ENCODE measurements at places on chromosomes 13 and 19. TPM values are rescaled to one million over a fixed set of nuclear protein-coding genes. Genes with fewer than 3 reads are reported as not detected.

DNA sequence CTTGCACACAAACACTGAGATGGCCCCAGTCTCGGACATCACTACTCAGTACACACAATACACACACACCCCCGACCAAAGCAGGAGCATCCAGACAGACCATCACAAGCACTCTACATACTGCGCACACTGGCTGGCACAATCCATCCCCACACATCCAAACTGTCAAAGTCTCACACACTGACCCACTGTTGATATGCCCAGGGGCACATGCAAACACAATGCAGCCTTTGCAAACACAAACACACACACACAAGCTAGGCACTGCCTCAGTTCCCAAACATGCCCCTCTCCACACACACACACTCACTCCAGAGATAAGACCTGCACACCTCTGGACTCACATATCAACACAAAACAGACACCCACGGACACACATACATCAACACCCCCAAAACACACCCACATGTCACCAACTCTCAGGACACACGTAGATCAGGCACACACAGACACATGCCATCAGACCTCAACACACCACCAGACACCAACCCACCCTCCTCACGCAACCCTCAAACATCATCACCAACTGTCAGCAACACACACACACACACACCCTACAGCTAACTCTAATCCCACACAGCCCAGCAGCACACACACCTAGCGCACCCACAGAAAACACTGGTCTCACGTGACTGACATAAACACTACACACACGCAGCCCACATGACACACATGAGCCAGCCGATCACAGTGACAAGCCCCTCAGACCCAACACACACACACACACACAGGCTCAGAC is 1.9 kb downstream of the BBC3 start:
- no peaks in the 10 kb centered on the region for H3K36me3 ChIP-seq
- H3K27ac ChIP-seq = no peak overlapping the region
- peaks cover 26% of the 10 kb centered on the region for H3K27me3 ChIP-seq
- DNase-seq = peak; percentile 63
- peak overlapping the region; percentile 42 for H3K4me3 ChIP-seq

DNA sequence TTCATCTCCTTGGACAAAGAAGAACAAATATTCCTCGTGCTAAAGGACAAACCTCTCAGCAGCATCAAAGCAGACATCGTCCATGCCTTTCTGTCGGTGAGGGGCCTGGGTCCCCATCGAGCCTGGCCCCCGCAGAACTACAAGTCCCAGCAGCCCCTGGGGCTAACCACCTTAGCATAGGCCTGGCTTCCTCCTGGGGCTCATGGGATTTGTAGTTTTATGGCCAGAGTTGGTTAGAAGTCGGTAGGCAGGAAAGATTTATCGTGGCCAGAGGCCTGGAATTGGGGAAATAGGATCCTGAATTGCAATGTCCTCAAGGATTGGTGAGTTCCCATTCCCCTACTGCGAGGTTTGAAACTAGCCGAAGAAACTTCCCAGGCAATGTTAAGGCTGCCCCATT is 19.6 kb downstream of the TMEM150B start:
- no peak overlapping the region for H3K4me3 ChIP-seq
- peaks cover 7% of the 10 kb centered on the region for H3K36me3 ChIP-seq
- peaks cover 4% of the 10 kb centered on the region for H3K4me1 ChIP-seq
- DNase-seq = no peak
- H3K27me3 ChIP-seq = no peaks in the 10 kb centered on the region

DNA sequence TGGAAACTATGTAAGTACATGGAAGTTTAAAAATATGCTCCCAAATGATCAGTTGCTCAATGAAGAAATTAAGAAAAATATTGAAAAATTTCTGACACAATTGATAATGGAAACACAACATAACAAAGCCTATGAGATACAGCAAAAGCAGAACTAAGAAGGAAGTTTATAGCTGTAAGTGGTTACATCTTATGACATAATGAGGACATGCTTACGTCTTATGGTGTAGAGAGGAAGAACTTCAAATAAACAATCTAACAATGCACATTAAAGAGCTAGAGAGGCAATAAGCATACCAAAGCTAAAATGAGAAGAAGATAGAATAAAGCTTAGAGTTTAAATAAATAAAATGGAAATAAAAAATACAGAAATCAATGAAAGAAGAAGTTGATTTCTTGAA is 50.0 kb upstream of the CEACAM21 start:
- H3K27ac ChIP-seq = no peak overlapping the region
- DNase-seq = no peak
- no peak overlapping the region for H3K4me3 ChIP-seq
- H3K36me3 ChIP-seq = no peaks in the 10 kb centered on the region

DNA sequence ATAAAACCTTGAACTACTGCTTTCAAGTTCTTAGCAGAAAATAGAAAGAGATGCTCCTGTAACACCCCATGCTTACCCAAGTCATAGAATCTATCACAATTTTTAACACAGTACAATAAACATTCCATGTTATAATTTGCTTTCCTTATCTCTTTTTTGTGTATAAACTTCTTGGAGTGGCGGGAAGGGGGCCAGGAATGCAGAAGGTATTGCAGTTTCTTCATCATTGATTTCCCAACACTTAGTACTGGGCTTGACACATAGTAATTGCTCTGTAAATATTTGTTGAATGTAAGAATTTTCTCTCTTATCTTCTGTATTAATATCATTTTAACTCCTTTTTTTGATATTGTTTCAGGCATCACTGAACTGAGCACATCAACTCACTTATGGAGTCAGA is 535.8 kb downstream of the KCTD12 start:
- no peak overlapping the region for H3K4me3 ChIP-seq
- H3K4me1 ChIP-seq = no peaks in the 10 kb centered on the region
- no peaks in the 10 kb centered on the region for H3K36me3 ChIP-seq
- no peaks in the 10 kb centered on the region for H3K27me3 ChIP-seq
- no peak overlapping the region for H3K27ac ChIP-seq

- no peaks in the 10 kb centered on the region for H3K4me1 ChIP-seq
- DNase-seq = no peak
- H3K27ac ChIP-seq = no peak overlapping the region
- no peak overlapping the region for H3K4me3 ChIP-seq
Measured at GRCh38 chr13:86710013-86710412, 910.8 kb upstream of the SLITRK6 start.

GRCh38 chr13:22024381-22024994 is 353.6 kb downstream of the FGF9 start:
- H3K36me3 ChIP-seq = no peaks in the 10 kb centered on the region
- no peaks in the 10 kb centered on the region for H3K27me3 ChIP-seq
- H3K4me3 ChIP-seq = no peak overlapping the region
- H3K27ac ChIP-seq = no peak overlapping the region
- no peak for DNase-seq
- H3K4me1 ChIP-seq = no peaks in the 10 kb centered on the region

GRCh38 chr19:18419195-18419698 is at the start of gene SSBP4:
Gene SSBP4, plus strand, starts transcription at chr19:18419398. Its CDS starts 251 bp downstream, at chr19:18419649.
- H3K27me3 ChIP-seq = no peaks in the 10 kb centered on the region
- peak within 1 kb of the TSS; percentile 95 for H3K27ac ChIP-seq
- peak within 1 kb of the TSS; percentile 77 for H3K4me3 ChIP-seq
- no peak for DNase-seq

DNA sequence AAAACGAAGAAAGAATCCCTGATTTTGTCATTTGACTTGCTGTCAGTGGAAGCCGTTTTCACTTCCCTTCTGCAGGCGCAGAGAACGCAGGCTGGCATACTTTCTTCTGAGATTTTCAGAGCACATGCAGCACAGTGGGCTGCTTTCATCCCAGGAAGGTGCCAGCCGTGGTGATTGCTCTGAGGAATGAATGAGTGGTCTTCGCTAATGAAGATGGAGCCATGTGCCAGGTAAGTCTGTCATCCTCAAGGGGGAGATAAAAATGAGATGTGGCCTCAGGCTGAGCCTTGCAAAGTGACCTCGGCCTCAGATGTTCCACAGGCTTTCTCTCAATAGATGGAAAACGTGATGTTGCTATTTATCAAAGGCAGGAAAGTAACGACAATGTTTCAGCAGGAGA is 94.6 kb upstream of the FARP1 start:
- H3K4me1 ChIP-seq = no peaks in the 10 kb centered on the region
- H3K4me3 ChIP-seq = no peak overlapping the region
- no peaks in the 10 kb centered on the region for H3K36me3 ChIP-seq
- no peak overlapping the region for H3K27ac ChIP-seq

- H3K27me3 ChIP-seq = no peaks in the 10 kb centered on the region
- peaks cover 51% of the 10 kb centered on the region for H3K36me3 ChIP-seq
- no peak overlapping the region for H3K27ac ChIP-seq
- H3K4me3 ChIP-seq = no peak overlapping the region
- no peaks in the 10 kb centered on the region for H3K4me1 ChIP-seq
Measured at GRCh38 chr19:19294914-19295313, 21.8 kb upstream of the TM6SF2 start.

DNA sequence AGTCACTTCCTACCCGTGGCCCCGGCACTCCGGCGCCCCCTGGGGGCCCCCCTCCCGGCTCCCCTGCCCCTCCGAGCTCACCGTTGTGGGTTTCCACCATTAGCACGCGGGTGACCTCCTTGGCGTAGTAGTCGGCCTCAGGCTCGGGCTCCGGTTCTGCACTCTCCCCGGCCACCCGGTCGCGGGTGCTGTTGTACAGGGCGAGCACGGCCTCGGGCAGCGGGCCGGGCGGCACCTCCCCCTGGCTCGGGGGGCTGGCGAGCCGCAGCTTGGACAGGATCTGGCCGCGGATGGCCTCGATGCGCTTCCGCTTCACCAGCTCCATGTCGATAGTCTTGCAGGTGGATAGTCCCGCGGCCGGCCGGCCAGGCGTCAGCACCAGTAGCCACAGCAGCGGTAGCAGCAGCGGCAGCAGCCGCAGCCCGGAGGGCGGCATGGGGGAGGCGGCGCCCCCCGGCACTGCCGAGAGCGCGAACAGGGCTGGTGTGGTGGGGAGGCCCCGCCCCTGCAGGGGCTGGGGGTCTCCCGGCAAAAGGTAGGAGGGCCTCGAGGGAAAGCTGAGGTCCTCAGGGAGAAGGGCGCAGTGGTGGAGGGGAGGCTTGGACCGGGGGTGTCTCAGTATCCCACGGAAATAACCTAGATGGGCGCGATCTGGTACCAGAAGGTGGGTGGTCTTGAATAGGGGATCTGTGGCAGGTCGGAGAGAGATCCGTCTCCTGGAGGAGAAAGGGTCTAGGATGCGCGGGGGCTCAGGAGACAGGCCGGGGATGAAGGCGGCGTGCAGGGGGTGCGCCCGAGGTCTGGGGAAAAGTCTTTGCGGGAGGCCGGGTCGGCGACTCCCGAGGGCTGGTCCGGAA is 885 bp downstream of the TGFB1 start:
- peaks cover 24% of the 10 kb centered on the region for H3K4me1 ChIP-seq
- DNase-seq = no peak
- no peak overlapping the region for H3K27ac ChIP-seq
- H3K27me3 ChIP-seq = peaks cover 47% of the 10 kb centered on the region

DNA sequence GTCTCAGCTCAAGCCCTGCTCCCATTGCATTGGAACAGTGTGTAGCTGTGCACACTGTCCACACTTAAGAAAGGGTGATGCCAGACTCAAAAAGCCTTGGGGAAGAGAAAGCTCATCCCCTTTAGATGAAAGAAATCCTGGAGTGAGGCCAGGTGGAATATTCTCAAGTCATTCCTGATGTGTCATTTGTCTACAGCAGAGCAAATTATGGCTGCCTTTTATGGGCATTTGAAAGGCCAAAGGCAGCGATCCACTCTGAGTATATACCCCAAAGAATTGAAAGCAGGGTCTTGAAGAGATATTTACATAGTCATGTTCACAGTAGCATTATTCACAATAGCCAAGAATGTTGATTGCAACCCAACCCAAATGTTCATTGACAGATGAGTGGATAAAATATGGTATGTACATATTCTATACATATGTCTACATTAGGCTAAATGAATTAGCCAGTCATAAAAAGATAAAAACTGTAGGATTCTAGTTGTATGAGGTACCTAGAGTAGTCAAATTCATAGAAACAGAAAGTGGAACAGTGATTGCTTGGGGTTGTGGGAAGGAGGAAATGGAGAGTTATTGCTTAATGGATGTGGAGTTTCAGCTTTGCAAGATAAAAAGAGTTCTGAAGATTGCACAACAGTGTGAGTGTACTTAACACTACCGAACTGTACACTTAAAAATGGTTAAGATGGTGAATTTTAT is 214.9 kb downstream of the KCNRG start:
- H3K27ac ChIP-seq = no peak overlapping the region
- peaks cover 2% of the 10 kb centered on the region for H3K27me3 ChIP-seq
- no peak overlapping the region for H3K4me3 ChIP-seq
- DNase-seq = peak; percentile 78
- H3K36me3 ChIP-seq = no peaks in the 10 kb centered on the region

DNA sequence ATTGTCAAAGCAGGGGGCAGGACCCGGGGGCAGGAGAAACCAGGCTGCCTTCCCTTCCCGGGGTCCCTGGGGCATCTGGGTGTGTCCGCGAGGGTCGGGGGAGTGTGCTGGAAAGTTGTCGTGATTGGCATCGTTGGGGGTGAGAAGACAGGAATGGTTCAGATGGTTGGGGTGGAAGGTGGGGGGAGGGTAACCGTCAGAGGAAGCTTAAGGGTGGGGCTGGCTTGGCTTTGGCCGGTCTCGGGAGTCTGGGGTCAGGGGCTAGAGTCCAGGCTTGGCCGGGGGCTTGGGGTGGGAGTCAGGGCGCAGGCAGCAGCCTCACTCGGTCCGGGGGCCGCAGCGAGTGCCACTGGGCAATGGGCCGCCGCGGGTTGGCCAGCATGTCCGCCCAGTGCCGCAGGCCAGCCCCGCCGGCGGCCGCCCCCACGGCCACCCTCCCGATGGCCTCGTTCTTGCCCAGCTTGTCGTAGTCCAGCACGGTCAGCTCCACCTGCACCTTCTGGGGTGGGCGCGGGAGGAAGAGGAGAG is 6.8 kb upstream of the DNAAF3 start:
- H3K27ac ChIP-seq = no peak overlapping the region
- no peak overlapping the region for H3K4me3 ChIP-seq
- H3K27me3 ChIP-seq = peaks cover 92% of the 10 kb centered on the region
- no peak for DNase-seq
- no peaks in the 10 kb centered on the region for H3K36me3 ChIP-seq

DNA sequence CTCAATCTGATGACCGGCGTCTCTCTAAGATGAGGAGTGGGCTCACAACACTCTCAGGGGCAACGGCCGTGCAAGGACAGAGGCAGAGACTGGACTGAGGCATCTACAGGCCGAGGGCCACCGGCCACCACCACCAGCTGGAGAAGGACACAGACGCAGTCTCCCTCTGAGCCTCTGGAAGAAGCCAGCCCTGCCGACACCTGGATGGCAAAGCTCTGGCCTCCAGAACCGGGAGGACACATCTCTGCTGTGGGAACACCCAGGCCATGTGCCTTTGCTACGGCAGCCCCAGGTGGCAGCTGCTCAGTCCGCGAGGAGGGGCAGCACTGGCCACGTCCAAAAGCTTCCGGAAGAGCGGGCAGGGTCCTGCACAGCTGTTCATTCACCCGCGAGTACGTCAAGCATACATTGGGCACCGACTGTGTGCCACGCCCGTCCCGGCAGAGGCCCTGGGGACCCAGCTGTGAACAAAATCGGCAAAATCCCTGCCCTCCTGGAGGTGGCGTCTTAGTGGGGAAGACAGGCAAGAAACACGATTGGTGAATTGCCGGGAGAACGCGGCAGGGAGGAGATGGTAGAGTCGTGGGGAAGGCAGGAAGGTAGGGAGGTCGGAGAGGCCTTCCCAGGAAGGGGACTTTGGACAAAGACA is 17.1 kb downstream of the C2CD4C start:
- H3K27me3 ChIP-seq = peaks cover 11% of the 10 kb centered on the region
- no peak for DNase-seq
- no peaks in the 10 kb centered on the region for H3K36me3 ChIP-seq
- no peak overlapping the region for H3K27ac ChIP-seq
- no peak overlapping the region for H3K4me3 ChIP-seq

GRCh38 chr13:23609874-23610576 is 39.8 kb downstream of the TNFRSF19 start:
- H3K27me3 ChIP-seq = peaks cover 4% of the 10 kb centered on the region
- no peaks in the 10 kb centered on the region for H3K36me3 ChIP-seq
- no peak for DNase-seq
- no peak overlapping the region for H3K27ac ChIP-seq

Gene SLC10A2
- 0.70 TPM for polyA plus RNA-seq

Gene KL
- polyA plus RNA-seq = 3.9 TPM

Gene IFNL1
- 0.06 TPM for polyA plus RNA-seq

Gene GFY
- polyA plus RNA-seq = not detected
